ENCODE measurements at places on chromosomes 16 and 17.

DNA sequence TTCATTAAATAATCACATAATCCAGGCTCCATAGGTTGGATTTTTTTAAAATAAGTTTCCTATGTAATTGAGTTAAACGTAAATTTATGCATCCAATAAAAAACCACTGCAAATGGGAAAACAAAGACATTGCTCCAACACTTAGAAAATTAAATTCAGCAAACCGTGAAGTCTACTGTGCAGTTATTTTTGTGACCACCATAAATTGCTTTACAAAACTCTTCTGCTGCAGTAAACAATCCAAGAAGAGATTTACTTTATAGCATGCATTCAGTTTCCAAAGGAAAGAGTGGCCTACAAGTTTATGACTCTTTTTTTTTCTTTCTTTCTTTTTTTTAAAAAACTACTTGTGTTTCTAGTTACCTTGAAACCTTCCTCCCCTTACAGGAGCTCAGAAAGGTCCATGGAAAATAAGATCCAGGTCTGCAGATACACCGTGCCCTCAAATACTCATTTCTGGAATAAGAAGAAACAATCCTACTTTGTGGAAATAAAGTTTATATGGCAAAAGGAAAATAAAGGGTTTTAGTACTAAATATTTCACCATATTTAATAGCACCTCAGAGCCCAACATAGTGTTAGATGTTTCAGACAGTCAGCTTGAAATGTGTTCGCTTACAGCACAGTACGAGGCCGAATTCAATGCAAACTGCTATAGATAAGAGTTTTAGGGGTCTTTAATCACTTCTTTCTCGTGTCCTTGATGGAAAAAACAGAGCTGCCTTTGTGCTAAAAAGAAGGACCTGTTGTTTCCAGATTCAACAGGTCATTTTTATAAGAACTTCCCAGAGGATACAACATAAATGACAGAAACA, 3.2 kb downstream of the HS3ST3A1 start:
- DNase-seq: no peak

DNA sequence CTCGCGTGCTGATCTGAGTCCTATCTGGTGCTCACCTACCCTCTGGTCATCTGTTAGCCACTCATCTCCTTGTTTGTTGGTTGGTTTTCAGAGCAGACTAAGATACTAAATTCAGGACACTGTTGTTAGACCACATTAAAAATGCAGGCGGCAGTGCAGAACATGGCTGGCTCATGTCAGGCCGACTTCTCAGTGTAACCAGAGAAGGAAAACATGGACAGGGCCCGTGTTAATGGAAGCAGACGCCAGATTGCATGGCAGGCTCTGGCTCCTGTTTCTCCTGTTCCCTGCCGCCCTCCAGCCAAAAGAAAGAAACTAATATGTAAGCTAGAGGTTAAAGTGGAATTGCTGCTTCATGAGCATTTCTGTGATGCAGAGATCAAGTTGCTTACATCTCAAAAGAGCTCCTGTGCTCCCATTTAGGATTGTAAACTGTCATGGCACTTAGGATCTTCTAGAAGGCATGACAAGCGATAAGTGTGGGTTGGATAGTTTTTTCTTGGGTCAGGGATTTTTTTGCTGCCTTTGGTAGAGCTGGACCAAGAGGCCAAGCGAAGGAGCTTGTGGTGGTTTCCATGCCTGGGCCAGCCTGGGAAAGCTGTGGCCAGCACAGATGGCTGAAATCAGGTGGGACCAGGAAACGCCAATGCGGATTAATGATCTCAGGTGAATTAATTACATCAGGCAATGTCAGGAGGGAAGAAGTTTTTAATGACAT, 56.1 kb downstream of the YPEL2 start:
- no peak for DNase-seq

- DNase-seq: peak; percentile 76
These were observed at the start of gene RAI1 for GRCh38 chr17:17681187-17681743. Gene RAI1, plus strand, starts transcription at chr17:17681458. Its CDS starts 111,491 bp downstream, at chr17:17792949.

GRCh38 chr16:58198803-58199411, 1.0 kb upstream of the CSNK2A2 start:
- DNase-seq: no peak

GRCh38 chr17:44887971-44888954, 11.0 kb downstream of the EFTUD2 start:
- DNase-seq: no peak

DNA sequence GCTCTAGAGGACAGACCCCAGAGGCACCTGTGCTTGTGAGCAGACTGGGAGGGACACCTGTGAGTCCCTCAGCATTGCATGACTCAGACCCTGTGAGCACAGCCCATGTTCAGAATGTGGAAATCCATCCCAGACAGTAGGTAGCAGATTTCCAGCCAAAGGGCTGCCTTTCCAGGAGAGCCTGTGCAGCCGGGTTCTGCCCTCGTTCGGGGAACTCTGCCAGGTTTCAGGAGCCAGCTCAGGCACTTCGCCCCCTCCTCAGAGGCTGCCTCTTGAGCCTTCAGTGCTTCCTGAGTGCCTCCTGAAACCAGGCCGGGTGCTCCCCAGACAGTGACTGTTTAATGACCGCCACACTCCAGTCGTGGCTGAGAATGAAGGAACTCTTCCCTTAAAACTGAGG, 23.3 kb upstream of the SDR42E2 start:
- DNase-seq: peak; percentile 48

- DNase-seq: no peak
These were observed 159.1 kb upstream of the CDH11 start for GRCh38 chr16:65280845-65281512.

DNA sequence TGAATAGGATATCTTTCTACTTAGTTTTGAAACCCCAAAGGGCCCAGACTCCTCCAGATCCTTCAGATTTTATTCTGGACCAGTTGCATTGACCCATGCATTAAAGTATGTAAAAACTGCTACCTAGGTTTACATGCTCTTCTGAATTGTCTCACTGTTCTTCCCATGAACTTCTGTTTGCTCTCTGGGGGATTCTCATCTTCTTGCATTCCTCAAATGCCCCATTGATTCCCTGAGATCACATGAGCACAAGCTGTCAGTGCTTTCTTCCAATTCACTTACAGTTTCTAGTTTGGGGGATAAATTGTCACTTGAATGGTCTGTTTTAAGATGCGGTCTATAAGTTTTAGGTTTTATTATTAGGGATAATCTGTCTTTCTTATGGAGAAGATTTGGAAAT, 188.9 kb upstream of the KIF2B start:
- DNase-seq: no peak

DNA sequence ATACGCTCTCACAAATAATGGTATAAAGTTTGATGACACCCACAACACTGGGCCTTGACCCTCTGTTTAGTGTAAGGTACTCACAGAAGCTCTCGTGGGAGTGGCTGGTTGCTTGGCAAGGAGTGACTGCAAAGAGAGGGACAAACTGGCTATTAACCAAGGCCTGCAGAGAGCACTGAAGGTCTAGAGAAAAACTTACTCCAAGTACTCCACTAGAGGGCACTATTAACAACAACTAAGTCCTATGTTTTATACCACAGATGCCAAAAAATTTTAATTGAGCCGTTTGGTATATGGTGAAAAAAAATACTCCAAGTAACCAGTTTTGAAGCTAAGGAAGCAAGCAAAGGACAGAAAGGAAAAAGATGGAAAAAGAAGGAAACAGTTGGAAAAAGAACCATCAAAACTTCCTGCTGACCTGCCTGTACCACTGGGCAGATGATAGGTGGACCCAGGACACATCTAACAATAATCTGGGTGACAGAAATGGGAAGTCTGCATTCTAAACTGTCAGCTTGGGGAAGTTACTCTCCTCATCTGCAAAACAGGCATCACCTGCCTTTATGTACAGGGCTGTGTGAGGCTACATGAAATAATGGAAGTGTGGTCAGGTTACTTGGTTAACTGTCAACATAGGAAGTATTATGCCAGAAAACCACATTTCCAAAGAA, 23.2 kb downstream of the DYNC1LI2 start:
- DNase-seq: peak; percentile 63

DNA sequence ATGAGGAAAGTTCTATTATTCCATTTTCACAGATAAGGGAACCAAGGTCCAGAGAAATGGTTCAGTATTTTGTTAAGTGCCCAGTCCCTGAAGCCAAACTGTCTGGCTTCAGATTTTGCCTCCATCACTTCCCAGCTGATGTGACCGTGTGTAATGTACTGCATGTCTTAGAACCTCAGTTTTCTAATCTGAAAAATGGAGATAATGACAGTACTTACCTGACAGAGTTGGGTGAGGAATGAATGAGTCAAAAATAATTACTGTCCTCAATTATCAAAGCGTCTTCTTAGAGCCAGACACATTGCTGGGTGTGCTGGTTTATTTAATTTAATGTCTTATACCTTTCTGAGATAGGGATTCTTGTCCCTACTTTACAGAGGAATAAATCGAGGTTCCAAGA, 6.7 kb downstream of the ZNF668 start:
- no peak for DNase-seq

DNA sequence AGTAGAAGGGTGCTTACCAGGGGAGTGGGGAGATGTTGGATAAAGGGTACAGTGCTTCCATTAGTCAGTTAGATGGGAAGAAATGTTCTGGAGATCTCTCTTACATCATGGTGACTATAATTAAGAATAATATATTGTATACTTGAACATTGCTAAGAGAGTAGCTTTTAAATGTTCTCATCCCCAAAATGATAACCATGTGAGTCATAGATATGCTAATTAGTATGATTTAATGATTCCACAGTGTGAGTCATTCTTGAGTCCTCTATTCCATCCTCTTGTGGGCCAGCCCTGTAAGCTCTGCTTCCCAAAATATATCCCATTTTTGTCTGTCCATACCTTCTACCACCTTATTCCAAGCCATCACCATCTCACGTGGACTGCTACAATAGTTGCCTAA, 80.6 kb upstream of the CDH11 start:
- peak; percentile 4 for DNase-seq

- peak; percentile 3 for DNase-seq
These were observed 370.8 kb upstream of the ZFHX3 start for GRCh38 chr16:73418691-73419090.

DNA sequence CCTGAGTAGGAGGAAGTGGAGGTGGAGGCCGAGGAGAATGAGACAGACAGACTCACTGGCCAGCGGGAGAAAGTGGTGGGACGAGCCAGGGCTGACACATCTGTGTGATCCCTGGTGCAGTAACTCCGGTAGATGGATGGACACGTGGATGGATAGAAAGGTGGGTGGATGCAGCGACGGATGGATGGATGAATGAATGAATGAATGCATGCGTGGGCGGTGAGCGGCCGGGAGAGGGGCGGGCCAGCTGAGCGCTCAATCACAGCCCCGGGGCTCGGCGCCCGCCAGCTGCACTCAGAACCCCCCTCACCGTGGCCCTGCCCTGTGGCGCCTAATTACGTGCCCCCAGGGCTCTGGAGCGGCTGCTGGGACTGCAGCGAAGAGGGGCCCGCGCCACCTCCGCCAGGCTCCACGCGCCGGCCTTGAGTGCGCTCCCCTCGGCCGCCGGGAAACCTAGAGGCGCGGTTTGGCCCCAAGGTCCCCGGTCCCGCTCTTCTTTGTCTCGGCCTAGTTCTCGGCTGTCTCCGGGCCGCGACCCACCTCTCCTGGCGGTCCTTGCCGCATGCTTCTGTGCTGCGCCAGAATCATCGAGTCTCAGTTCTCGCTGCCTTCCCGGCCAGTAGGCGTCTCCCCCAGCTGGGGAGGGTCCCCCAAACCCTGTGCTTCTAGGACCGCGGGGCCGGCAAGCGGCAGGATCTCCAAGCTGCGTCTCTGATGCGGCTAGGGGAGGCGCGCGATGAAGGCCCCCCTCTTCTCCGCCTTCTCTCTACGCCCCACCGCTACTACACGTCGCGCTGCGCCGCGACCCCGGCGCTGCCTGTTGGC, 41.0 kb downstream of the RAI1 start:
- no peak for DNase-seq

GRCh38 chr16:59632276-59632855, 898.2 kb upstream of the GOT2 start:
- DNase-seq: peak; percentile 46

GRCh38 chr16:68349838-68350410, 39.1 kb downstream of the PRMT7 start:
- DNase-seq: no peak

- DNase-seq: no peak
These were observed 5.5 kb upstream of the ZNF750 start for GRCh38 chr17:82845163-82845807.

DNA sequence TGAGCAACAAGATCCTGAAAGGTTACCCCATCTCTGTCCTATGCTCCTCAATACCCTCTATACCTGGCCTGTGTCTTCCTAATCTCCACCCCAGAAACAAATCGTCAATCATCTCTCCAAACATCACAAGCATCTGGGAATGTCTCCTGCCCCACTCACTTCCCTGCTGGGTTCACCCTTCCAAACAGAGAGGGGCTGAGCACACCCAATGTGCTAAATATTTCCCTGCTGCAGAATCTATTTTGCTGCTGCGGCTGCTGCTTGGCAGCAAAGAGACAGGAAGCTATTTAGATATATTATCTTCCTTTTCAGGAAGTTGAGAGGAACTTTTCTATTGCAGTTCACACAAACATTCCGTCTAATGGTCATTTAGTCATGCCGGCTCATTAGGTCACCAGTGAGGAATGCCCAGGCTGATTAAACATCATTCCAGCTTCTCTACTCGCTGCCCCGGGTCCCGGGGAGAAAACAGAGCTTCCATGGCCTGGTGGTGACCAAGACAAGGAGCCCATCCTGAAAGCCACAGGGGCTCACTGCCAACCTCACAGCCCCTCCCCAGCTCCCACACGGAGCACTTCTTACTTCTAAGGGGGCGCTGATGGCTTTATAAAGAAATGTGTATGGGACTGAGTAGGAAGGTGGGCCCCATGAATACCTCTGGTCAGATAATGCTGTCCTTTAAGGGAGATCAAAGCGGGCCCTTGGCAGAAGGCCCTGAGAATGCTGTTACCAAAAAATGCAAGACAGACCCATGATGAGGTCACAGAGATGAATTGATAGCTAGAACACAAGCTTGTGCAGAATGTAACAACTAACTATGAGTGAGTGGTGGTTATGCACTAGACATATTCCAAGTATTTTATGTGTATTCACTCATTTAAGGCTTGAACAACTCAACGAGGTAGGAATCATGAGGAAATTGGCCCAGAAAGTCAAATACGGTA, 218.3 kb downstream of the SOX9 start:
- peak; percentile 43 for DNase-seq

- DNase-seq: peak; percentile 87
These were observed 14.7 kb downstream of the CA7 start for GRCh38 chr16:66858740-66859396.

DNA sequence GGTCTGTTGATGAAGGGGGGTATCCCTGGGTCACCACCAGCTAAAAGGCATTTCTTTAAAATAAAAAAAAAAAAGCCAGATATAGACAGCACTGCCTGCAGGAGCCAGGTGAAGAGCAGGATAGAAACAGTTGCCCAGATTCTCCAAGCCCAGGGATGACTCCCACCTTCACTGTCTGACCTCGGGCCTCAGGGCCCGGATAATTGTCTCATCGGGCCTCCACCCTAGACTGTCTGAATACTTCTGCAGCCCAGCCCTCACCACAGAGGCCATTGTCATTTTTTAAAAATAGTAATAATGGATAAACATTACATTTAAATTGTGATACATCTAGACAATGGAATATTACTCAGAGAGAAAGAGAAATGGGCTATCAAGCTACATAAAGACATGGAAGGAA, 92.8 kb upstream of the TNRC6C start:
- DNase-seq: no peak

- no peak for DNase-seq
These were observed 77.9 kb upstream of the SDK2 start for GRCh38 chr17:73722165-73722564.
